HS-27A (cell line): ENCODE measurements at places on chromosomes 3 and 15.

DNA sequence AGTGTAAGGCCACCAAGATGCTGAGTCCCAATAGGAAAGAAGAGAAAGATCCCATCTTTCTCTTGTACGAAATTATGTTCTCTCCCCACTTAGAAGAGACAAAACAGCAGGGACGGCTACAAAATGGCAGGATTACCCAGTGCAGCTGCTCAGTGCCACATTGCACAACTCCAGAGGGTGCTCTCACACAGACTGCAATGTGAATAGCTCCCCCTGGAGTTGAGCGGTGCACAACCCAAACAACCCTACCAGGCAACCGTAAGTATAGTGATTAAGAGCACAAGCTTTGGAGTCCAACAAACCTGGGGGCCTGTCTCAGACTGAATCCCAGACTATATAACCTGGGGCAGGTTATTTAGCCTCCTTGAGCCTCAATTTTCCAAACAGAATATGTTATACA, 3.1 kb upstream of the BHLHE40 start:
- no peak for DNase-seq

- DNase-seq: no peak
Observed at GRCh38 chr15:73075160-73075859, 23.0 kb downstream of the NEO1 start.

GRCh38 chr3:74033381-74033780, 408.6 kb upstream of the PDZRN3 start:
- no peak for DNase-seq

DNA sequence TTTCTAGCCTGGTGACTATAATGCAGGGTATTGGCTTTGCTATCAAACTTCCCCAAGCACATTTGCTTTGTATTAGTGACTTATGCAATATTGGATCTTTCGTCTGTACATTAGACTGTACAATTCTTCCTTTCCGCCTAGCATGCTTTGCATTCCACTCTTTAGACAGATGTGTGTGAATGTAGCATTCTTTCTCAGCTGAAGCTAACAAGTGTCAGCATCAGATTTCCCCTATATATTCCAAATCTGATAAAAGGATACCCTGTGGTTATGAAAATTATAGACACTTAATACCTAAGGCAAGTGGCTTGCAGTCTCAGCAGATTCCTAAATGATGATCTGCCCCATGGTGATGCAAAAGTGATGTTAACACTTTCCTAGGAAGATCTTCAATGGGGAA, 360.1 kb downstream of the CNTN4 start:
- no peak for DNase-seq

- DNase-seq: no peak
Observed at GRCh38 chr3:49495023-49495422, 25.0 kb downstream of the DAG1 start.

DNA sequence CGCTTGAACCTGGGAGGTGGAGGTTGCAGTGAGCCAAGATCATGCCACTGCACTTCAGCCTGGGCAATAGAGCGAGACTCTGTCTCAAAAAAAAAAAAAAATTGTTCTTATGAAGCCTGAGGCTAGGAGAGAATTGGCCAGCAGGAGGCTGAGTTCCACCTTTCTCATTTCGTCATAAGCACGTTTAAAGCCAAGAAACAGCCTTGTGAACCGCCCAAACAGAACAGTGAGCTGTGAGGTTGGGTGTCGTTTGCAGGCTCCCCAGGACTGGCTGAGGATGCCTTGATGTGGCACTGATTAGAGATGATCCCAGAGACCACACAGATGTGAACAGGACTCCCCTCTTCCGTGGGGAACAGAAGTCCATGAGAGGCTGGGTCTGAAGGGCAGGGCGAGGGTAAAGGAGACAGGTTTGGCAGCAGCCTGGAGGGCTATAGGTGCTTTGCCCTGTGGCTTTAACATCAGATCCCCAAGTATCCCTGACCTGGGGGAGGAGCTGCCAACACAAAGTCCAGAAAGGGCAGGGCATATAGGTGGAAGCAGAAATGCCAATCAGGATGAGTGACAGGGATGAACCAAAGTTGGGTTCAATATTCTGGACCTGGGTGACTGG, 52.9 kb downstream of the CLEC3B start:
- no peak for DNase-seq

DNA sequence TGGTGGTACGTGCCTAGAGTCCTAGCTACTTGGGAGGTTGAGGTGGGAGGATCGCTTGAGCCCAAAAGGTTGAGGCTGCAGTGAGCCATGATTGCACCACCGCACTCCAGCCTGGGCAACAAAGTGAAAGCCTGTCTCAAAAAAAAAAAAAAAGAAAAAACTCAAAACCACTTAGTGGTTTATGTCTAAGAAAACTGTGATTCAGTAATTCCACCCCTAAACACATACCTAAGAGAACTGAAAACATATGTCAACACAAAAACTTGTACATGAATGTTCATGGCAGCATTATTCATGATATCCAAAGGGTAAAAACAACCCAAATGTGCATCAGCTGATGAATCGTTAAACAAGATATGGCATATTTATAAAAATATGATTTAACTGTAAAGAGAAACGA, 14.3 kb downstream of the SPG21 start:
- no peak for DNase-seq

- peak; percentile 59 for DNase-seq
Observed at GRCh38 chr3:106332884-106333283, 464.1 kb upstream of the CBLB start.

- DNase-seq: no peak
Observed at GRCh38 chr3:99256788-99257187, 355.3 kb upstream of the DCBLD2 start.

DNA sequence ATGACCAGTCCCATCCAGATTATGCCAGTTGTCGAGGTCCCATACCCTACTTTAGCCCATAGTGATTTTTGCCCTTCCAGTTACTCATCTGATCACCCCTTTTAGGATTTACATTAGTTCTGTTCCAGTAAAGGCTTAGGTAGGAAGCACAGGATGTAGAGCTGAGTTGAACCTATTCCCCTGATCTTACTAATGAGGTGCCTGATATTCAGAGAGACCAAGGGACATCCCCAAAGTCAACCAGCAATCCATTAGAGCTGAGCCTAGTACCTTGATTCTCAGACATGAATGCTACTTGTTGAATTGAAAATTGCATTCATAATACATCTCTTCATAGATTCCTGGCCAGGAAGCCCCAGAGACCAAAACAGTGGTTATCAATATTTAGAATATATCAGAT, 24.7 kb downstream of the CTDSPL start:
- no peak for DNase-seq

DNA sequence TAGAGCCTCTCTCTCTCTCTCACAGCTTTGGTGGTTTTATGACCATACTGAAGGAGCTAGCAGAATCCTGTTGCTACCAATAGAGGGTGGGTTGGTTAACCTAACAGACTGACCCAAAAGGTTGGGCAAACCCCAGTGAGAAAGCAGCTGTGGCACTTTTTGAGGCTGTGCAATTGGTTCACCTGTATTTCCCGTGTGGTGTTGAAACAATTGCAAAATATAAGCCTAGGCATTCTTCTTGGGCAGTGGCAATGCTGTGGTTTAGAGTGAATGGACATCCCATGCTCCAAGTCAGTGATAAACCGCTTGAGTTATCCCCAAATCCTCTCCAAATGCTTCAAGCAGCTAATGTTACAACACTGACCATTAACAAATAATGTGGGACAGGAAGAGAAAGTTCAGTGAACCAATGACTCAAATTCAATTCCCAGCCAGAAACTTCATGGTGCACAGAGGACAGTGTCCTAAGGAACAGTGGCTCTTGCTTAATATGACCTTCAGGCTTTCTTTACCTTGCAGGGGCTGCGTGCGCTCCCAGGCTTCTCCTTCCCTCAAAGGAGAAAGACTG, 261.9 kb upstream of the ICE2 start:
- no peak for DNase-seq

- DNase-seq: no peak
Observed at GRCh38 chr3:15512166-15512565, 9.3 kb downstream of the COLQ start.

GRCh38 chr15:45093013-45093412, 21.0 kb downstream of the DUOX2 start:
- no peak for DNase-seq

DNA sequence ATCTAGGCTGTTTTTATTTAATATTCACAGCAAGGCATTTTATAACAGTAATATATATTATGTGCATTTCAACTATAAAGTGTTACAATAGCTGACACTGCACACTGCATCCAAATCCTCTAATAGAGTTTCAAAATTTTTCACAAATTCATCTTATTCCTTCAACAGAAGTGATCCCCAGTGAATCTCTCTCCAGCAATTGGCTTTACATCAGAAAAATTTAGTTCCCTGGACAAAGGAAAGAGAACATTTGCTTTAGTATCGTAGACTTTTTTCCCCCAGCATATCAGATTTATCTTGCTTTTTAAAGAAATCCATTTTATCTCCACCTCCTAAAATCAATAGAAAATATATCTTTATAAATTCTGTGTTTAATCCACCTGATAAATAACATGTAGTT, 868.6 kb downstream of the TBL1XR1 start:
- no peak for DNase-seq

GRCh38 chr3:89447243-89447642, 339.8 kb downstream of the EPHA3 start:
- DNase-seq: no peak
